CD4-positive, alpha-beta T cell treated with Interleukin-6 at 100 ng/mL for 8 hours (primary cell): ENCODE measurements at places on chromosomes 7 and 10.

GRCh38 chr10:112244197-112244596 lies 39.0 kb upstream of the TECTB start:
- DNase-seq = no peak

GRCh38 chr7:131899271-131900030 lies 343.0 kb upstream of the PODXL start:
- no peak for DNase-seq

DNA sequence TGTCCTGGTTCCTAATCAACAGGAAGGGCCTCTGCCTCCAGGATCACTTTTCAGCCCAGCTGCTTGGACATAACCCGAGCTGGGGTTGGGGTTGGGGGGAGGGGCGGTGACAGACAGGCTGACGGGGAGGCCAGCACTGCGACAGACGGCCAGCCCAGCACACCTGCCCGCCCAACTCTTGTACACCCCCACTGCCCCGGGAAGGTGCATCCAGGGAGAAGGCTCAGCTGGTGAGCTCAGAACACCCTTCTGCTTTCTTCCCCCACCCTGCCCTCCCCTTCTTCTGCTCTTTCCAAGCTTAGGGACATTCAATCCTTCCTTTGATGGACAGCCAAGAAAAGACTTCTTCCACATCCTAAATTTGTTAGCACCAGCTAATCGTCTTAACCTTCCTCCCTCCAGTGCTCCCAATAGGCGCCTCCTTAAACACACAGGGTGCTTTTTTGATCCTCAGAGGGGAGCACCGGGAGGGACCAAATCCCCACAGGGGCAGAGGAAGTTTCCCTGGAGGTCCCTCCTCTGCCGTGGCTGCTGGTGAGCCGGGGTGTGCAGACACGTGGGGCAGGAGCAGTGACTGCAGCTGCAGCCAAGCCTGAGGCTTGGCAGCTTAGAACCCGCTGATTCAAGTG lies 44.7 kb downstream of the COL13A1 start:
- DNase-seq = no peak

GRCh38 chr10:132514821-132515520 lies 22.6 kb upstream of the INPP5A start:
- no peak for DNase-seq

DNA sequence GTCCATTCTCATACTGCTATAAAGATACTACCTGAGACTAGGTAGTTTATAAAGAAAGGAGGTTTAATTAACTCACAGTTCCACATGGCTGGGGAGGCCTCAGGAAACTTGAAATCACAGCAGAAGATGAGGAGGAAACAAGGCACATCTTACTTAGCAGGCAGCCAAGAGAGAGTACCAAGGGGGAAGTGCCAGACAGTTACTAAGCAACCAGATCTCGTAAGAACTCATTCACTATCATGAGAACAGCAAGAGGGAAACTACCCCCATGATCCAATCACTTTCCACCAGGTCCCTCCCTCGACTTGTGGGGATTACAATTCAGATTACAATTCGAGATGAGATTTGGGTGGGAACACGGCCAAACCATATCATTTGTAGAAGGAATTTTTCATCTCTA lies 36.3 kb downstream of the NHLRC2 start:
- no peak for DNase-seq

- DNase-seq = no peak
Observed at GRCh38 chr10:57395923-57396322, 871.8 kb downstream of the IPMK start.

GRCh38 chr10:89458291-89458690 lies 43.9 kb downstream of the IFIT5 start:
- DNase-seq = no peak

GRCh38 chr7:158267742-158268435 lies 319.7 kb downstream of the PTPRN2 start:
- no peak for DNase-seq

DNA sequence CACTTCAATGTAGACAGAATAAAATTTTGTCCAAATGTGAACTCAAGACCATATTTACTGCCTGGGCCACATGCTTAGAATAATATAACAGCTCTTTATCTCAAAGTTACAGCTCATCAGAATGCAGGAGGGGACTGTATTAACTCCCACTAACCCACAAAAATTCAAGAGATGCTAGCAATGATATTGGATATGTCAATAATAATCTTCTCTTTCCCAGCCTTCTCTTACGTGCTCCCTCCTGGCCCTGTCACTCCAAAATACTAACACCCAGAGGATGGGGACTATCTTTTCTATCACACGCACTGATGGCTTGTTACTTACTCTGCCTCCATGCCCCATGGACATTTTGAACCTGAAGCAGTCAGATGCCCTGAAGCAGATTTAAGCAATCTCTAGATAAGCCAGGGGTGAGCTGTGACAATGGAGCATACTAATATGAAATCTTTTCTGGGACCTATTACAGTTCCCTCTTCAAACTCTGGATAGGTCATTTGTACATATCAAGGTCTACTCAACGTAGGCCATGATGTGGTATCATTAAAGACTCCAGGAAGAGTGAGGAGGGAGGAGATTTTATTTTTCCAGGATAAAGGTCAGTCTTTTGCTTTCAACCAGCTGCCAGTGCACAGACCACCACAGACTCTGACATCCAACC lies 803.0 kb downstream of the GRM8 start:
- DNase-seq = no peak

- no peak for DNase-seq
Observed at GRCh38 chr7:157013602-157014549, 3.4 kb upstream of the MNX1 start.

- DNase-seq = no peak
Observed at GRCh38 chr7:68205826-68206225, 1209.2 kb downstream of the TYW1 start.

GRCh38 chr7:117562759-117563158 lies 82.9 kb downstream of the CFTR start:
- no peak for DNase-seq

GRCh38 chr10:58414270-58415041 lies 29.2 kb downstream of the TFAM start:
- no peak for DNase-seq

DNA sequence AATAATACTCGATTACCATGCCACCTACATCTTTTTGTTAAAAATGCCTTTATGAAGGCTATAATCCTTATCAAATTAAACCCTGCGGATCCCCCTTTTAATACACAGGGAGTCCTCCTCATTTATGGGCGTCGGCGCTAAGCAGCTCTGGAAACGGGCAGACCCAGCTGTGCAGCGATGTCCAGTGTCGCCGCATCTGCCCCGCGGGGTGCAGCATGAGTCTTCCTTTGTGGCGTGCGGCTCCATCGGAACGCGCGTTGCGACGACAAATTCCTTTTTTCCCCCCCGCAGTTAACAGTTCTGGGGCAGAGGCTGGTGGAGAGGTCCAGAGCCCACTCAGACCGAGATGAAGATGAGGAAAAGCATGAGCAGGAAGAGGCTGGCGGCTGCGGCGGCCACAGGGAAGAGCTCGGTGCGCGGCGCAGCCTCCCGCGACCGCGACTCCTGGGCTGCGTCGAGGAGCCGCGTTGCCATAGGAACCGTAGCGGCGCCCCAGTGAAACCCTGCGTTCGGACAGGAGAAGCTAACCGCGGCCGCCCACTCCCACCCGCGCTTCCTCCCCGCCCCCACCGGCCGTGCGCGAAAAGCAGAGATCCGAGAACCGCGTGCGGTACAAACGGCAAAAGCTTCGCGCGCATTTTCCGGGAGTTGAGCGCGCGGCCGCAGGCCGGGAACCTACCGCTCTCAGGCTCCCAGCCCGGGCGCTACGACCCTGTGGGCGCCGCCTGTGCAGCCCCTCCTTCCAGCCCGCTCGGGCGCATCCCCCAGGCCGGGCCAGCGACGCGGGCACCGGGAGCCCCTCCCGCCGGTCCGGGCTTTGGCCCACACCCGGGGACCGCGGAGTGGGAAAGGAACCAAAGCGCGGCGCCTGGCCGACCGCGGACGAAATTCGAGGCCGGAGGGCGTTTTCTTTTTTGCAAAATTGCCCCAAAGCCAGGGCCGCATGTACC lies 130.6 kb downstream of the SPAG6 start:
- no peak for DNase-seq

- DNase-seq = no peak
Observed at GRCh38 chr10:125683821-125684220, 858 bp upstream of the TEX36 start.

- no peak for DNase-seq
Observed at GRCh38 chr10:132369636-132370185, 27.3 kb upstream of the PWWP2B start.

- DNase-seq = no peak
Observed at GRCh38 chr10:17547060-17547459, 70.1 kb downstream of the HACD1 start.

DNA sequence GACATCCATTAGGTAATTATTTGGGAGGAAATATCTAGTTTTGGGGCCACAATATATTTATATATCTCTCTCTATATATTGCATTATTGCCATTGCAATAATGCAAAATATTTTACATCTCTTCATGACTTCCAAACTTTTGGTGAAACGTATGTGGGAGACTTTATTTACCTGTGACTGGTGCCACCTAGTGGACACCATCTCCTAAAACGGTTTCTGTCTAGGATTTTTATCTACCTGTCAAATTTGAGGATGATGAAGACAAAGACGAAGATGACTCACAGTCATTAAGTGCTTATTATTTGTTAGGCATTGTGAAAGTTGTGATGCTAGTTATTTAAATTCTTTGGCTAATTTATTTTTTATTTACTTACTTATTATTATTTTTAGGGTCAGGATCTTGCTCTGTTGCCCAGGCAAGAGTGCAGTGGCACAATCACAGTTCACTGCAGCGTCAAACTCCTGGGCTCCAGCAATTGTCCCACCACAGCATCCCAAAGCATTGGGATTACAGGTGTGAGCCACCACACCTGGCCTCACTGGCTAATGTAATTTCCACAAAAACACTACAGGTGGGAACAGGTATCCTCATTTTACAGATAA lies 18.7 kb upstream of the CBLL1 start:
- DNase-seq = peak; percentile 54

DNA sequence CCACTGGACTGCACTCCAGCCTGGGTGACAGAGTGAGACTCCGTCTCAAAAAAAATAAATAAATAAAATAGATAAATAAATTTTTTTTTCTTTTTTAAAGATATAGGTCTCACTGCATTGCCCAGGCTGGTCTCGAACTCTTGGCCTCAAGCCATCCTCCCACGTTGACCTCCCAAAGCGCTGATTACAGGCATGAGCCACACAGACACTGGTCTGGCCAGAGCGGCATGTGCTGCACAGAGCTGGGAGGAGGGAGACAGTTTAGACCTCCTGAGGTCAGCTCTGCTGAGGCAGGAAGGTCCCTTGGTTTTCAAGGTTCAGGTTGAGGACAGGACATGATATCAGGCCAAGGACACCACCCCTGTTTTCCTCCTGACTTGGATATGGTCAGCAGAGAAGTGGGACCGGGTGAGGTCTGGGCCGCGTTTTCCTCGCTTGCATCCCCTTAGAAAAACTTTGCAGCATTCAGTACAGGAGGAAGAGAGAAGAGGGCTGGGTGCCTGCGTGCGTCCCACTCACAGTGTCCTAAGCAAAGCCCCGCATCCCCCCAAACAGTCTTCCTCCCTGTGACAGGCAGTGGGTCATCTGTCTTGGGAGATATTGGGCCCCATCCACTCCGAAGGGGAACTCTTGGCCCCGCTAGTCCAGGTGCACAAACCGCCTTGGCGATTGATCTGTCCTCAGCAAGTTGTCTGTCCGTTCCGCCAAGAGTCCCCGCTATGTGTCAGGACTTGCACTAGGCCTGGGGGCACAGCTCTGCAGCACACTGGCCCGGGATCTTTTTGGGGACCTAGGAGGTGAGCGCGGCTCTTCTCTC lies 56.1 kb downstream of the ZNF727 start:
- no peak for DNase-seq

GRCh38 chr10:126222736-126223511 lies 165.4 kb downstream of the ADAM12 start:
- no peak for DNase-seq

GRCh38 chr7:48058990-48059389 lies 23.6 kb downstream of the C7orf57 start:
- no peak for DNase-seq

DNA sequence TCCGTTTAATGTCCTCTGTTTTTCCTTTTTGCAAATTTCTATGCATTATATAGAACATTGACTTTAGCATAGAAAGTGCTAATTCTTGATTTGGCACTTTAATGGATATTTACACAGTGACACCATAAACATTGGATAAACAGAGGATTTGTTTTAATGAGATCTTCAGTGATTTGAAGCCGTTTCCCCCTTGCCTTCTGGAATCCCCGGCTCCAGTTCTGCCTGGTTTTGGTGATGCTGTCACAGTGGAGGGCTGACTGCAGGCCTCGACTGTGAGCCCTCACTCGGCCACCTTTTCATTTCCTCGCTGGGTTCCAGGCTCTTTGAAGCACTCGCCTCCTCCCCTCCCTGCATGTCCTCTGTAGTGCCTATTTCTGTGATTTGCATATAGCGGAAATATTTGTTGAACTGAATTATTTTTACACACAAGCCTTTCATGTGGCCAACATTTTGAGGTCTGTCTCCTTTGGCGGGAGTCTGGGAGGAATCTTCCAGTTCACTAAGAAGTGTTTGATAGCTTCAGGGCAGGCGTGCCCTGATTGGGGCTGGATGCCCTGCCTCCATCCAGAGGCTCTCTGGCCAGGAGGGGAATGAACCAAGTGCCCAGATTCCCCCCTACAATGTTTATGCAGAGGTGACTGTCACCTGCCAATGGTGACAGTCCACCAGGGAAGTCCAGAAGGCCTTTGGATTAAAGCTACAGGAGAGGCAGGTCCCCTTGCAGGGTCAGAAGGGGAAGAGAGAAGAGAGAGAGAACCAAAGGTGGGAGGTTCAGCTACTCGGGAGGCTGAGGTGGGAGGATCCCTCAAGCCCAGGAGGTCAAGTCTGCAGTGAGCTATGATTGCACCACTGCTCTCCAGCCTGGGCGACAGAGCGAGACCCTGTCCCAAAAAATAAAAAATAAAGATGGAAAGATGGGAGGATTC lies 67.5 kb downstream of the CUX1 start:
- peak; percentile 20 for DNase-seq

DNA sequence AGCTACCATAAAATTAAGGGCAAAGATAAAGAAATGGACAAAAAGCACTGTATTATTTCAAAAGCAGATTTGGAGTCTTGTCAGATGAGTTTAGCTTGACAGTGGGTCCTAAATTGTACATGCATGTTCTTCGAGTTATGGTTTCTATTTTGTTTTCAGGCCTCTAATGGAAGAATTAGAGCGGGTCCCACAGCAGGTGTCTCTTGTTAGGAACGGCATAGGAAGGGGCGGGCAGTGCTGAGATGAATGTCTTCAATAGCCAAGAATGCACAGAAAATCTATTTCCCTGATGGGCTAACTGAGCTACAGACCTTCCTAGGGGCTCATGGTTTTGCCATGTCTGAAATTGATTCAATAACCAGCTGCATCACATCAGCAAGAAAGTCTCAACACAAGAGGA lies 304.4 kb downstream of the FRMD4A start:
- DNase-seq = no peak

DNA sequence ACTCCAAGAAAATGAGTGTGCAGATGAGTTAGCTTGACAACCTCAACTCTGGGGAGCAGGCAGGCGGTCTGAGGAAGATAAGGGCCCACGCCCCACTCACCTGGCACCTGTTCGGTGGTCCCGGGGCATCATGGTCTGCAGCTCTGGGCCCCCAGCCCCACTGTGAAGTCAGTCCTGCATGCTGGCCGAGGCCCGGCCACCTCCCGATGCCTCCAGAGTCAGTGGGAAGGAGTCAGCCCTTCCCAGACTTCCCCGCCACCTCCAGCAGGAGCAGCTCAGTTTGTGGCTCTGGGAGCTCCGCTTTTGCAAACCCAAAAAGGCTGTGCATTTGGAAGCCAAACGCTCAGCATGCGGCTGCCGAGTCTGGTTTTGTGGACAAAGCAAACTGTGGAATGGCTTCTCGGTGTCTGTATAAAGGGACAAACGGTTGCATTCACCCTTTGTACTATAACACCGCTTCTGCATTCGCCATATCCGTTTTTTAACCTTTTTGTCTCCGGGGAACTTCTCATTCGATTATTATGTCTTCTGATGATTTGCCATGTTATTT lies 167.3 kb downstream of the CCDC3 start:
- DNase-seq = no peak
